PC-9 (cell line): ENCODE measurements at places on chromosomes 12 and 14. TPM values are rescaled to one million over a fixed set of nuclear protein-coding genes. Genes with fewer than 3 reads are reported as not detected.

DNA sequence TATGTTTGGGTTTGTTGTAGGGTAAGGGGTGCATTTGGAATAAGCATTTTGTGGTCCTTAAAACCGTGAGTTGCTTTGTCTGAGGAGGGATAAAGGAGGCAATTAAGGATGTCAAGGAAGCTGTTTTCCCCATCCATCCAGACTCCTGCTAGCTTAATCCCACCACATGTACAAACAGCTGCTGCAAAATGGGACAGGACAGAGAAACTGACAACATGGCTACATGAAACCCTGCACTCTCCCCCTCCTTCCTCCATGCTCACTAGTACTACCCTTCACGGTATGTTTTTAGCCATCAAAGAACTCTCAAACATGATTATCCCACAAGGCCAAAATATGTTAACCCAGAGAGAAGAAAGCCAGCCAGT lies 20.6 kb downstream of the ST8SIA1 start:
- H3K27me3 ChIP-seq: no peaks in the 10 kb centered on the region
- DNase-seq: no peak
- H3K4me1 ChIP-seq: 0 out of 2 replicates have a peak, but pooled peaks cover 5% of the 10 kb centered on the region
- H3K4me3 ChIP-seq: no peak overlapping the region
- H3K27ac ChIP-seq: no peak overlapping the region
- no peaks in the 10 kb centered on the region for H3K36me3 ChIP-seq

The SERPINA12 gene
- not detected in 2 replicates for total RNA-seq

DNA sequence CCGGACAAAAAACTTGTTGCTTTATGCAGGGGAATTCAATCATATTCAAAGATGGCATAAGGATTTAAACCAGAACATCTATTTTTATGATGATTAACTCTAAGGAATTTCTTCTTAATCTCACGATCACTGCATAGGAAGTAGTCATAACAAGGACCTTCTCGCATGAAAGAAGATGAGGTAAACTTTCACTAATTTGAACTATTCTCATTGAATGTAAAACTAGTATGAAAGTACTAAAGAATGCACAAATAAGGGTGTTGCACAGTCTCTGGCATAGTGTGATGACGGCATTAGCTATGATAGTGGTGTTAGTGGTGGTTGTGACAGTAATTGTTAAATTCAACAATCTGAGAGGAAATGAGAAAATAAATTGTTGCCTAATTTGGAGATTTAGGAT lies 280.0 kb downstream of the SLC6A15 start:
- no peaks in the 10 kb centered on the region for H3K36me3 ChIP-seq
- no peaks in the 10 kb centered on the region for H3K27me3 ChIP-seq
- H3K4me3 ChIP-seq: no peak overlapping the region
- no peak overlapping the region for H3K27ac ChIP-seq
- H3K4me1 ChIP-seq: no peaks in the 10 kb centered on the region
- no peak for DNase-seq

The VRTN gene
- total RNA-seq: not detected in 2 replicates

DNA sequence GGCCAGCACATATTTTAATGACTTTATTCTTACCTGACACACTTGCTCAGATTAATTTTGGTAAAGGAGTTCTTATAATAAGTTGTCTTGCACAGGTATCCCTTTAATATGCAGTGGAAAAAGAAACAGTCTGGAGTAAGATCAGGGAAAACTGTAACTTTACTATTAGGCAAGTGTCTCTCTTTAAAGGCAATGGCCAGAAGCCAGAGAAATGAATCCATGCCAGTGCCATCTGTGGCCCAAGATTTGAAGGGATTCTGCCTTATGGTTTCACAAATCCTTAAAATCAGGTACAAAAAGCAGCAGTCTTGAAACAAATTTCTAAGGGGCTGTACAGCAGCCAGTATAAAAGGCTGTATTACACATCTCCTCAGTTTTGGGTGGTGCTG lies 22.4 kb downstream of the NFYB start:
- no peak overlapping the region for H3K27ac ChIP-seq
- H3K4me1 ChIP-seq: peaks cover 2% of the 10 kb centered on the region; the same call in 1 of the 2 replicates
- H3K4me3 ChIP-seq: no peak overlapping the region
- H3K36me3 ChIP-seq: peaks cover 27% of the 10 kb centered on the region

The CLEC4D gene
- not detected in 2 replicates for total RNA-seq

DNA sequence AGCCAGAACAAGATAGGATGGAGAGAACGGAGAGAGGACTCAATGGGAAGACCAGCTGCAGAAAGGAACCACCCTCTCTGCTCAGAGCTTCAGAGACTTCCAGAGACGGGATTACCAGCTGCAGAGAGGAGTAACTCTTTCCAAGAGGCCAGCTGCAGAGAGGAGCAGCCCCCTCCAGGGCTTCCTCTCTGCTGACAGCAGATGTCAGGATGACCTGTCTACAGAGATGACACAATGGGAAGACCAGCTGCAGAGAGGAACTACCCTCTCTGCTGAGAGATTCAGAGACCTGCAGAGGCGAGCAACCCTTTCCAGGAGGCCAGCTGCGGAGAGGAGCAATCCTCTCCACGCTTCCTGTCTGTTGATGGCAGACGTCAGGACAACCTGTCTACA lies 61.8 kb downstream of the KLRG1 start:
- H3K36me3 ChIP-seq: no peaks in the 10 kb centered on the region
- H3K4me1 ChIP-seq: no peaks in the 10 kb centered on the region
- no peak overlapping the region for H3K4me3 ChIP-seq

DNA sequence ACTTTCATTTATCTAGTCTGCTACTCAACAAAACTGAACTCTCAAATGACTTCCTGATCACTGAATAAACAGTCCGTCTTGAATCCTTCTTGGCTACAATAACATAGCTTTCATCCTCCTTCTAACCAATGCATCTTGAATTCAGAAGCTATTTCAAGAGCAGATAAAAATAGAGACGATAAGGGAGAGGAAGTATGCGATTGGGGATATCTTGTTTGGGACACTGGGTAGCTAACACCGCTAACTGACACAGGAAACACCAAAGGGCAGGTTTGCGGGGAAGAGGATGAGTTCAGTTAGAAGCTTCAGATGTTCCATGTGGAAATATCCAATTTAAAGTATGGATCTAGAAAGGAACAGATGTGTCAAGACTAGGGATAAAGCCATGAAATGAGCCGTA lies 102.5 kb downstream of the SLC41A2 start:
- H3K27me3 ChIP-seq: no peaks in the 10 kb centered on the region
- no peak overlapping the region for H3K4me3 ChIP-seq
- peaks cover 24% of the 10 kb centered on the region for H3K4me1 ChIP-seq
- H3K27ac ChIP-seq: no peak overlapping the region
- DNase-seq: no peak

GRCh38 chr14:20197459-20197858 lies 6.8 kb downstream of the OR11G2 start:
- H3K36me3 ChIP-seq: no peaks in the 10 kb centered on the region
- DNase-seq: no peak
- H3K4me1 ChIP-seq: no peaks in the 10 kb centered on the region
- H3K27ac ChIP-seq: no peak overlapping the region

The TPPP2 gene
- total RNA-seq: not detected in 2 replicates

The C14orf180 gene
- not detected in 2 replicates for total RNA-seq

GRCh38 chr14:21219561-21220111 lies 49.6 kb downstream of the HNRNPC start:
- H3K27me3 ChIP-seq: no peaks in the 10 kb centered on the region
- 0 out of 2 replicates have a peak overlapping the region, but pooled peaks have one; percentile 6 for H3K27ac ChIP-seq
- H3K36me3 ChIP-seq: peaks cover 72% of the 10 kb centered on the region
- H3K4me3 ChIP-seq: no peak overlapping the region

- no peaks in the 10 kb centered on the region for H3K36me3 ChIP-seq
- peaks cover 28% of the 10 kb centered on the region for H3K4me1 ChIP-seq
- H3K4me3 ChIP-seq: no peak overlapping the region
- H3K27ac ChIP-seq: peak overlapping the region; percentile 73
Measured at GRCh38 chr12:38392554-38393144, 76.1 kb downstream of the ALG10B start.

DNA sequence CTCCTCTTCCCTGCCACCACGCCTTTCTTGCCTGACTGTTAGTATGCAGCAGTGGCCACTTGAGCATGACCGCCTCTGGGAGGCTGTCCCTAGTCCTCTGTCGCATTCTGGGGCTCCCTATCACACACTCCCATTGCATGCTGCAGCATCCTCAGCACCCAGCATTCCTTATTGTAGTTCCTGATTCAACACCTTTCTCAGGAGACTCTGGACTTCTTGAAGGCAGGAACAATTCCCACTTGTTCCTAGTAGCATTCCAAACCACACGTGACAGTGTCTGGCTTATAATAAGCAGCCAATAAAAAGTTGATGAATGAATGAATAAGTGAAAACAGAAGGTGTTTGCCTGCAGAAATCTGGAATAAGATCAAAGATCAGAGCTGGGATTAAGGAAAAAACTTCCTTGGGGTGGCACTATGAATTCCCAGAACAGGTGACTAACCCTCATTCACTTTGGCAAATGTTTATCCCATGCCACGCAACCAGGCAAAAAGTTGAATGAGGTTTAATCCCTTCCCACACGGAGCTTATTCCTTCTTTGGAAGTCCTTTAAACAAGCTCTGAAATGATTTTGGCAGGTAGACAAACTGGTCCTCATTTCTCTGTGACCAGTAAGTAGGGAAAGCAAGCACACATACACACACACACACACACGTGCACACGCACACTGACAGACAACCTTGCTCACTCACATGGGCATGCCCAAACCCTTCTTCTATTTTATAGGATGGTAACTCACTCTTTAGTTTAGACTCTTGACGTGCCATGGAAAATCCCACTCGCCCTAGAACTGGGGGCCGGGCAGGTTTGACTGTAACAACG lies 26.5 kb downstream of the NTF3 start:
- H3K36me3 ChIP-seq: no peaks in the 10 kb centered on the region
- no peak overlapping the region for H3K4me3 ChIP-seq
- peaks cover 60% of the 10 kb centered on the region for H3K27me3 ChIP-seq

The JAG2 gene
- 17.8 and 20.5 TPM in 2 replicates for total RNA-seq

DNA sequence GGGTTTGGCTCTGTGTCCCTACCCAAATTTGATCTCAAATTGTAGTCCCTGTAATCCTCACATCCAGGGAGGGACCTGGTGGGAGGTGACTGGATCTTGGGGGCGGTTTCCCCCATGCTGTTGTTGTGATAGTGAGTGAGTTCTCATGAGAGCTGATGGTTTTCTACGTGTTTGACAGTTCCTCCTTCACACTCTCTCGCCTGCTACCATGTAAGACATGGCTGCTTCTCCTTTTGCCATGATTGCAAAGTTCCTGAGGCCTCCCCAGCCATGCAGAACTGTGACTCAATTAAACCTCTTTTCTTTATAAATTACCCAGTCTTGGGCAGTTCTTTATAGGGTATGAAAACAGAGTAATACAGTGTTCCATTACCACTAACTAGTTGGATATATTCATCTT lies 10.3 kb upstream of the LRRC23 start:
- peaks cover 21% of the 10 kb centered on the region for H3K4me1 ChIP-seq
- H3K4me3 ChIP-seq: no peak overlapping the region
- H3K27me3 ChIP-seq: no peaks in the 10 kb centered on the region
- no peaks in the 10 kb centered on the region for H3K36me3 ChIP-seq
- H3K27ac ChIP-seq: no peak overlapping the region

DNA sequence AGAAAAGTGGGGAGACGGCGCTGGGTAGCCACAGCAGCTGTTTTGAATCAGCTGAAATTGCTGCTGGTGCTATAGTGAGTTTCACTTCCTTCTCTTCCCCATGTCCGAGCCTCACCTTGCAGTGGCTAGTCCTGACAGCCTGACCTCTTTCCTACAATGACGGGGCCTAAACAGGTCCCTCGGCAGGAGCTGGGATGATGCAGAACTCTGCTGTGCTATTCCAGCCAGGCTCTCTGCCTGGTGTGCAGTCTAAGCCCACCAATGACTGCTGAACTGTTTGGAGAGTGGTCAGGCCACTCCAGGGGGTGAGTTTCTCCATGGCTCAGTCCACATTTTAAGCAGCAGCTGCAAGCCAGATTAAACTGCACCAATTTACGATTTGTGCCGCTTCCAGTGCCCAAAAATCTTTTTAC lies 207.3 kb downstream of the TTC7B start:
- no peak overlapping the region for H3K27ac ChIP-seq
- no peak for DNase-seq
- H3K27me3 ChIP-seq: no peaks in the 10 kb centered on the region
- H3K4me1 ChIP-seq: no peaks in the 10 kb centered on the region
- no peaks in the 10 kb centered on the region for H3K36me3 ChIP-seq

GRCh38 chr12:63940310-63941005 lies 96.0 kb downstream of the SRGAP1 start:
- peaks cover 7% of the 10 kb centered on the region for H3K36me3 ChIP-seq
- H3K4me1 ChIP-seq: no peaks in the 10 kb centered on the region
- no peak overlapping the region for H3K27ac ChIP-seq
- H3K4me3 ChIP-seq: no peak overlapping the region

DNA sequence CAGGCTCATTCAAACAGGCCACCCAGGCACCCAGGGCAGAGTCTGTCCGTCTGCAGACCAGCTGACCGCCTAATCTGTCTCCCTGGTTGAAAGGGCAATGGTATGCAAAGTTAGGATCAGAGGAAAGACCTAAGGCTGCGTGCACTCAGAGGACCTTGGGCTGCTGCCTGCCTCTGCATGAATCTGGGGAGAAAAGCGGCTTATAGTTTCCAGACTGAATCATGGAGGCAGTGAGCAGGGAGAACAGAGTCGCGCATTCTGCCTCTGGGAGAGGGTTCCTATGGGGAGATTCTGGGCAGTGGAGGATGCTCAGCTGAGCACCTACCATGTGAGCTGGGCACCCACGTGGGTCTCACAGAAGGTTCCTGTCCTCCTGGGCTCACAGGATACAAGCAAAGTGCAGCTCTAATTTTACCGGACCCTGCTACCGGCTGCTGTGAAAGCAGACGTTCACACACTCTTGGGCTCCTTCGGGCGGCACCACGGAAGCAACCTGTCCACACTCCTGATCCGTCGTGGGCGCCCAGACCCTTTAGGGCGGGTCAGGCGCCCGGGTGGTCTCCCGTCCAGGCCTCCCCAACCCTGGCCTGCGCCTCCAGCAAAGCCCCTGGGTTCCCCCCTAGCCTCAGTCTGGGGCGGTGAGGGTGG lies 772 bp downstream of the SCARB1 start:
- peaks cover 24% of the 10 kb centered on the region for H3K4me1 ChIP-seq
- no peak for DNase-seq
- peak overlapping the region; percentile 66 for H3K4me3 ChIP-seq
- no peak overlapping the region for H3K27ac ChIP-seq

DNA sequence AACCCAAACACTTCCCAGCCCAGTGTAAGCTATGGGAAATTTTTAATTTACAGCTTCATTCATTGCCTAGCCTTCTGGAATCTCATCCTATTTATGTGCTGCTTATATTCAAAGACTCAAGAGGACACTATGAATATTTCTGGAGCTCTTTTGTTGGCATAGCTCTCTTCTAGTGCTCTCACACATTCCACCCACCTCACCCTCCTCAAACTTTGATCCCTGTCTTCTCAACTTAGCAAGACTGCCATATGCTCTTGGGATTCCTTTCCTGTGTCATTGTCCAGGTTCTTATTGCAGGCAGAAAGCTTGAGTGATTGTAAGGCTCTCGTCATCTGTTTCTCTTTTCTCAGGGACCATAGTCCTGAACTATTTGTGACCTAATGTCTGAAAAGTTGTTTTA lies 18.0 kb upstream of the NKX2-1 start:
- H3K27me3 ChIP-seq: no peaks in the 10 kb centered on the region
- no peak overlapping the region for H3K27ac ChIP-seq
- H3K36me3 ChIP-seq: no peaks in the 10 kb centered on the region
- H3K4me3 ChIP-seq: no peak overlapping the region
- DNase-seq: no peak
- no peaks in the 10 kb centered on the region for H3K4me1 ChIP-seq

GRCh38 chr14:104123879-104124278 lies 14.5 kb upstream of the KIF26A start:
- DNase-seq: no peak
- no peaks in the 10 kb centered on the region for H3K36me3 ChIP-seq
- no peaks in the 10 kb centered on the region for H3K4me1 ChIP-seq
- no peak overlapping the region for H3K27ac ChIP-seq
- no peak overlapping the region for H3K4me3 ChIP-seq

GRCh38 chr12:98235301-98235700 lies 280.1 kb upstream of the TMPO start:
- no peak overlapping the region for H3K27ac ChIP-seq
- H3K4me3 ChIP-seq: no peak overlapping the region
- DNase-seq: no peak
- no peaks in the 10 kb centered on the region for H3K36me3 ChIP-seq
- H3K4me1 ChIP-seq: no peaks in the 10 kb centered on the region

The PRMT5 gene
- 58.6 and 73.2 TPM in 2 replicates for total RNA-seq
